ENCODE measurements at places on chromosomes 1 and 21.

DNA sequence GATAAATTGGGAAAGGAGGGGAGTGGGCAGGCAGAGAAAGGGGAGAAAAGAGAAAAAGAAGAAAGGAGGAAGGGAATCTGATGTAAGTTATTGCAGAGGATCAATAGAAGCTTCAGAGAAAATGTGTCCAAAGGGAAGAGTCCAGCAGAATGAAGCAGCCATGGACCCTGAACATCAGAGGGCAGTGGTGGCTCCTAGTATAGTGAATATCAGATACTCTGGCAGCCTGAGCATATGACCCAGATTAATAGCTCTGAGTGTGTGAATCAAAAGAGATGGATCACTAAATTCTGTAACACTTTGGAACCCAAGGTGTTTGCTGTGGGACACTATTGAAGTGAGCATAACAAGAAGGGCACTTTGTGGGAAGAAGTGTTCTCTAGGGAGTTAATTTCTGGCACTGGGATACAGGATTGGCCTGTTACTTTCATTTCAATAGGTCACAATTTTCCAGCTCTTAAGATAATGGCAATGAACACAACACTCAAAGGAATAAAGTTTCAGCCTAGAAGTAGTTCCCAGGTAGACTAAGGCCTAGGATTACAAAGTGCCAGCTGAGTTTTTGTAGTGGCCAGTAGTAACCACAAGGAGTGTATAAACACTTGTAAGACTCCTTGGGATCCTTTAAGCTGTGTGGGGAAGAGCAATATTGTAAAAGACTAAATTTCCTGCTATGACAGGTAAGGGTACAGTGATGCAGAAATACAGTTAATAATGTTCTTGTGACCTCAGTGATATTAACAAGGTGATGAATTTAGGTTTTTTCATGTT is 164.5 kb upstream of the BEND5 start:
- no peak for DNase-seq

DNA sequence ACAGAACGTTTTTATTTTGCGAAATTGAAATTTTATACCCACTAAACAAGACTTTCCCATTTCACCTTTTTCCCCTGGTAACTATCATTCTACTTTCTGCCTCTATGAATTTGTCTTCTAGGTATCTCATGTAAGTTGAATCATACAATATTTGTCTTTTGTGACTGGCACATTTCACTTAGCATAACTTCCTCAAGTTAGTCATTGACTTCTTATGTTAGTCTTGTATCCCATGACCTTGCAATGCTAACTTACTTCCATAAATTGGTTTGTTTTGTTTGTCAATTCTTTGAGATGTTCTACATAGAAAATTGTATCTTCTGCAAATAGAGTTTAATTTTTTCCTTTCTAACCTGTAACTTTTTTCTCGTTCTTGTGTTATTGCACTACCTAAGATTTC is 26.9 kb downstream of the SH3BP5L start:
- DNase-seq: no peak

DNA sequence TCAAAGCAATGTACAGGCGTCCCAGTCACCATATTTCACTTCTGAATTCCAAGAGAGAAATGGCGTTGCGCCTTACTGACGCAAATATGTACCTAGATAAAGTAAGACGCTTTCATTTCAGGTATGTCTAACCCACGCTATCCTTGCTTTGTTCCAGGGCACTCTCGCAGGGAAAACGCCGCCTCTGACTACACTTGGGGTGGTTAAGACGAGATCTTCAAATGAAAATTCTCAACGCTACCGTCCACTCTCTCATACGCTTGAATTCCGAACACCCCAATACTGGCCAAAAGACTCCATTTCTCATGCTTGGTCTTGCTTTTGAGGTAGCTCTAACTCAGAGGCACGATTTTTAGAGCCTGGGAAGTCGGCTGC is 736 bp upstream of the ZMPSTE24 start:
- no peak for DNase-seq

DNA sequence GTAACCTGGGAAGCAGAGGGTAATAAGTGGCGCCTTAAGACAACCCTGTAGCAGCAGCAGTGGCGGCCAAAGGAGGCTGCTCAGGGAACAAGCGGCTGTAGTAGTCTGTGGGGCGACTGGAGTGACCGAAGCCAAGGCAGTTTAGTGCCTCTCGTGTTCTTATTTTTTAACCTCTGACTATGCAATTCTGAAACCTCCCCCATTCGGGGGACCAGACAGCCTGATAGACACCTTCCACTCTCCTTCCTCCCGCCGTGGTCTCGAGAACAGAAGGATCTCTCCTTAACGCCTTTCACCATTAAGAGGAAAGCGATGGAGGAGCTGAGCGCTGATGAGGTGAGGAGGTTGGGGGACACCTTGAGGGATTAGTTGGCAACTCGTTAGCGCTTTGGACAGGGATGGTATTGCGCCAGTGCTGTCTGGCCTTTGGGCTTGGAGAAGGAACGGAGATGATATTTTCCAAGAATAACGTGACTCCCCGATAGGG is 644 bp downstream of the UBE4B start:
- DNase-seq: no peak

DNA sequence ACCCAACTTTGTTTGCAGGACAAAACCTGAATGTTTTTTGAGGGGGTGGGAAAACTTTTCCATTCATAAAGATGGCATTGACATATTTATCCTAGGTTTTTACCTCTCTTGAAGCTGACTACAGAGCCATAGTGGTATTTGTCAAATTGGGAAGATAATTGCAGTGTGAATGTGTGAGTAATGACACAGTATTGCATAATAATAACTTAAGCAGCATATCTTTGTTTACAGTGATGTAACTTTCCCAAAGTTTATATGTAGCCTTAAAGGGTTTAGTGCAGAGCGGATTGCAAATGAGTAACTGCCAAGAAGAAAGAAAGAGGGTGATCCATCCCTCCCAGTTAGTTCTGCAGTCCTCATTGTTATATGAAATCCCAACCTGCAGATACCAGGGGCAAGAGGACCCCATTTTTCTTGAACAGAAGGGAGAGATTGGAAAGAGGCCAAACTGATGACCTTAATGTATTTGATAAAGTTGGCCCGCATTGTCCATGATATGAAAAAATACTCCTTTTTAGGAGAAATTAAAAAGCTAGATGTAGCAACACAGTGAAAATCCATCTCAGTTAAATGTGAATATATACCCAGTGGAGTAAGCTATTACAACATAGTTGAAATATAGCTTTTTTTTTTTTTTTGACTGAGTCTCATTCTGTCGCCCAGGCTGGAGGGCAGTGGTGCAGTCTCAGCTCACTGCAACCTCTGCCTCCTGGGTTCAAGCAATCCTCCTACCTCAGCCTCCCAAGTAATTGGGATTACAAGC is 23.7 kb upstream of the NFIA start:
- no peak for DNase-seq

- no peak for DNase-seq
Observed at GRCh38 chr1:41783189-41783639, 135.5 kb downstream of the HIVEP3 start.

- DNase-seq: no peak
Observed at GRCh38 chr1:157312082-157312812, 174.1 kb upstream of the ETV3 start.

DNA sequence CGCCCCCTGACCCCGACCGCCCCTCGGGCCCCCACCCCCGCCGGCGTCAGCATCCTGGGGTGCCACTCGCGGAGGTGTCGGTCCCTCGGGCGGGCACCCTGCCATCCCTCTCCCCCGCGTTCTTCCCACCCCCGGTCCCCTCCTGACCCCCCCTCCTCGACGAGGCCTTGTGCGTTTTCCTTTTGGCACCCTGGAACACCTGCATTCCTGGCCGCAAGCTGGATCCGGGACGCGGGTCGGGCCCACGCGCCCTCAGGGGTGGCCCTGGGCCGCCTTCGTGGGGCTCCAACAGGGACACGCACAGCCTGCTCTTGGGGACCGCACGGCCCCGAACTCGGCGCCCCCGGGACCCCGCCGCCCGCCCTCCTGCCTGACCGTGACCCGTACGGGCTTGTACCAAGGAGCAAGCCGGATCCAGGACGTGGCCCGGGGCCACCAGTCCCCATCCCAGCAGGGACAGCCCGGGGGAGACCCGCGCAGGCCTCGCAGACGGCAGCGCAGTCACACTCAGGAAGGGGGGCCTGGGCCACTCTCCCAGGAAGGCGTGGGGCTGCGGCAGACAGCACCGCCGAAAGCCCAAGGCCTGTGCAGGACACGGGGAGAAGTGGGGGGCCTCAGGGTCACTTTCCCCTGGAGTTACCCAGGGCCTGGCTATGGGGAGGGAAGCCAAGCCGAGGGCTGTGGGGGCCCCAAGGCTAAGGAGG is 579 bp upstream of the SLC19A1 start:
- DNase-seq: no peak

DNA sequence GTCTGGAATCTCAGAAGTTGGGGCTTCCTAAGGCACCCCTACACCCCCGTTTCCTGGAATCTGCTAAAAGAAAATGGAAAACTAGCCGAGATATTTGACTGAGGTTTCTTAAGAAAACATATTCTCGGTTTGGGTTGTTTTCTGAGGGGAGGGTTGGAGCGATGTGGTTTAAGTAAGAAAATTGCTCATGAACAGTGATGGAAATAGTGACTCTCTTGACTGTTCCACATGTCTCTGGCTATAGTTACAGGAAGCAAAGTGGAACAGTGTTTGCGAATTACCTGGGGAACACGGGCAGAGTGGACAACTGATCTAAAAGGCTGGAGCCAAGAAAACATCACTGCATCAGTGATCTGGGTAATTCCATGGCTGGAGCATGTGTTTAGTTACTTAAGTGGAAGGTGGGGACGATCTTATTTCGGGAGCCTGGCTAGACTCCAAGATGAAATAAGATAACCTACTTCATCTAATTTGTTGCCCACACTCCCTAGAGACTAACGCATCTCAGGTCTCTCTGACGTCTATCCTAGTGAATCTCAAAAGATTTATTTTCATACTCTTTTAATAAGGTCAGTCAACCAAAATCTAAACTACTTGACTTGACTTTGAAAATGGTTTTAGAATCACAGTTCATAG is 92.4 kb downstream of the KCNJ15 start:
- no peak for DNase-seq

GRCh38 chr1:204544321-204544720 is 28.1 kb downstream of the MDM4 start:
- DNase-seq: no peak

GRCh38 chr1:192557841-192558595 is 17.6 kb upstream of the RGS1 start:
- DNase-seq: no peak

DNA sequence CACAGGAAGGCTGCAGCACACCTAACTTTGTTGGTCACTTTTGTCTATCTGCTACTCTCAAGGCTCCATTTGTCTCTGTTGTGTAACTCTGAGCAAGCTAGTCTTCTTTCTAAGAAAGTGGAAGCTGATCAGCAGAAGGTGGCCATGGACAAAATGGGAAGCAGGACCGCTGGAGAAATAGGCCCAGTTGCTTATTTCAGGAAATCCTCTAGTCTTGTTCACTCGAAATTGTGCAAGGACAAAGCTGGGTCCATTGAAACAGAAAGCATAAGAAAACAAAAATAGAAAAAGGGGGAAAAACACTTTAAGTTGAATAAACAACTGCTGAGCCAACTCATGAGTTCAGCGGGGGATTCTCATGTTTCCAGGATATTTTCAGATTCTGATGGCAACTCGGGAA is 150.1 kb downstream of the PBX1 start:
- no peak for DNase-seq

- no peak for DNase-seq
Observed at GRCh38 chr1:44839576-44839975, 3.5 kb downstream of the PTCH2 start.

DNA sequence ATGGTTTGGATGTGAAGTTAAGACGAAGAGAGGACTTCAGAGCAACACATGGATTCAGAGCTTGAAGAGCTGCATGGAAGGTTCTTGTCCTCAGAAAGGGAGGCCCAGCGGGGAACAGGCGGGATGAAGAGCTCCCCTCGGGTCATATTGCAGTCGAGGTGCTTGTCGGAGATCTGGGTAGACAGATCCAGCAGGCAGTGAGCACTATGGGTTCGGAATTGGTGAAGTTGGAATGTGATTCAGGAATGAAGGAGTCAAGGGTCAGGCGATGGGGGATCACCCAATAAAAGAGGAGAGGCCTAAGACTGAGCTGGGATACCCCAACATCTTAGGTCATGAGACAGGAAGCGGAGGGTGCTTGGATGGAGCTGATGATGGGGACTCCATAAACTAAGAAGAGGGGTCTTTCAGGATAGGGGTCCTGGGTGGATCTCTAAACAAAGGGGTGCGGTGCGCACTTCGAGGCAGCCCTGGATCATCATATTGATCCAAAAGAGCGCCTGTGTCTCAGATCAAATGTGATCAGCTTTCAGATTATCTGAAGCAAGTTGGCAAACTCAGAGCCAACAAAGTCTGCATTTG is 176.3 kb upstream of the VAMP3 start:
- DNase-seq: no peak

DNA sequence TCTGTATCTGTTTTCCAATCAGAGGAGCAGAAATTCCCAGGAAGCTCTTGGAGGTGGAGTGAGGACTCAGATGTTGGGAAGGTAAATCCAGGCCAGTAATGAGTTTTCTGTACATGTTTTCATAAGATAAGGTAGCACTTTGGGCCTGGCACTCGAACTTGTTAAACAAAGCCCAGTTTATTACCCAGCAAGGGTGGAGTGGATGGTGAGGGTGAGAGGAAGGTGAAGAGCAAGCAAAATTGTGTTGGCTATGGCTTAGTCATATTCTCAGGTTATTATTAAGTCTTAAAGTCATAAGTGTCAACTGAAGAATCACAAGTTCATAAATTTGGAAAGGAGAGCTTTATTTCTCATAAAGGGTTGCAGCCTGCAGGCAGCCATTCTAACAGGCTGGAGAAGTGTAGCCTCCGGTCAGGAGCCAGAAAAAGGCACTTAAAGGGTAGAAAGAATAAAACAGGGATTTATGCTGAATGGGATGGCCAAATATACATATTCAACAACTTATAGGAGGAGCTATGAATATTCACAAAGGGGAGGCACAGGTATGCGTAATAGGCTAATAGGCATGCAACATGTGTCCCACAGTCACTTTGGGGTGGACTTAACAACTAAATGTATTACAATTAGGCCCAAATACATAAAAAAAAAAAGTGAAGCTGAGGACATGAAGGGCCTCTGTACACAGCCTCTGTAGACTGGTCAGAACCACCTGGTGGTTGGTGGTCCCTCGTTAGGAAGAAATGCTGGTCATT is 523.9 kb downstream of the LMO4 start:
- DNase-seq: no peak

DNA sequence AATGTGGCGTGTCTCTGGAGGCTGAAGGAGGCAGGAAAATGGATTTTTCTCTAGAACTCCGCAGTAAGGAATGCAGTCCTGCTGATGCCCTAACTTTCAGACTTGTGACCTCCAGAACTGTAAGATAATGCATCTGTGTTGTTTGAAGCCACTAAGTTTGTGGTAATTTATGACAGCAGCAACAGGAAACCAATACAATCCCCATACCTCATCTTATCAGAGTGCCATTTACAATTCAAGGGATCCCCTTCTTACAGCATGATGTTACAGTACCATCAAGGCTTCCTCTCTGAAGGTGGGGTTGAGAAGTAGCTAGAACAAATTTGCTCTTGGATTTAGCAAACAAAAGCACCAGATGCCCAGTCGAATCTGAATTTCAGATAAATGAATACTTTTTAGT is 21.6 kb downstream of the ABCA4 start:
- no peak for DNase-seq

- no peak for DNase-seq
Observed at GRCh38 chr1:24186993-24187790, at the start of gene IFNLR1. Gene IFNLR1, minus strand, starts transcription at chr1:24187289. Its CDS starts 41 bp downstream, at chr1:24187248.
